Esophagus squamous epithelium (tissue), 5 donors: ENCODE measurements at places on chromosomes 4 and X.

DNA sequence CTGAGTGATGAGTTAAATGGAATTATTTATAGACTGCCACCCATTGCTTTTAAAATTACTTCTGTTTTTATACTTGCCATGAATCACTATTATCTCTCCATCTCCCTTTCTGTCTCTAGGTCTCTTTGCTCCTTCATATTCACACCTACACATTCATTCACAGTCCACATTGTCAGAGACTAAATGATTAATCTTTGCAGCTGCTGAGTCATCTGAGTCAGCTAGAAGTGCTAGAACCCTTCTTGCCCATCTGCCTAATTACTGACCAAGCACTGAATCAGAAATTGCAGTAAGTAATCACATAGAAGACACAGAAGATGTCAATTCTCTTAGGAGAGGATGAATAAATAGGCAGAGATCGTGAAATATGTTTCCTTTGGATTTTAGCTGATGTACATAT, 31.6 kb upstream of the RPS6KA6 start:
- DNase-seq = no peak

GRCh38 chr4:1361431-1361830, 14.4 kb downstream of the UVSSA start:
- DNase-seq = no peak

DNA sequence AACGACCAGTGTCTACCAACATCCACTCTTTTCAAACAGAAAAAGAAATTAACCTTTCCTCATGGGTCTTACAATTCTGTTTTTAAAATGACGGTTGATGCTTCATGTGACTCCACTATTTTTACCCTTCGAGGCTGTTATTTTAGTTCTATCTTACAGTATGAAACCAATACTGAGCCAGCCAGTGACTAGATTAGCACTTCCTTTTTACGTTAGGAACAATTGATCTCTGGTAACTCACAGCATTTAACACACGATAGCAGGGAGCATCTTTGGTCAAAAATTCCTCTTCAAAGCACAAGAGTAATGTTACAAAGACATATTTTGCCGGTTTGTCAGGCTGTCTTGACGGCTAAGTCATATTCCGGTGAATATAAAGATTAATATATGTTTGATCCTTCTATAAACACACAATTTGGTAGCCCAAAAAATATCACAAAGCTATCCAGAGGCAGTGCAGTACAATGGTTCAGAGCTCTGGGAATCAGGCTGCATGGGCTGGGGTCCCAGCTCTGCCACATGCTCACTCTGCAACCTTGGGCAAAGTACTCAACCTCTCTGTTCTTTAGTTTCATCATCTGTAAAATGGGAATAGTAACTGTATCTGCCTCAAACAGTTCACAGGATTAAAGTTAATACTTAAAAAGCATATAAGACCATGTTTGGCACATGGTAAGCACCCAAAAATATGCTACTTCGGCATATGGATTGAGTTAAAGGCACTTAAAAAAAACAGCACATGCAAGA, 62.9 kb upstream of the TXK start:
- DNase-seq = no peak

GRCh38 chr4:151933122-151933827, 172.5 kb upstream of the GATB start:
- DNase-seq = no peak

- DNase-seq = no peak
Measured at GRCh38 chrX:118807151-118808017, 16.2 kb upstream of the ZCCHC12 start.

- no peak for DNase-seq
Measured at GRCh38 chr4:140884431-140885058, 128.4 kb upstream of the TBC1D9 start.

DNA sequence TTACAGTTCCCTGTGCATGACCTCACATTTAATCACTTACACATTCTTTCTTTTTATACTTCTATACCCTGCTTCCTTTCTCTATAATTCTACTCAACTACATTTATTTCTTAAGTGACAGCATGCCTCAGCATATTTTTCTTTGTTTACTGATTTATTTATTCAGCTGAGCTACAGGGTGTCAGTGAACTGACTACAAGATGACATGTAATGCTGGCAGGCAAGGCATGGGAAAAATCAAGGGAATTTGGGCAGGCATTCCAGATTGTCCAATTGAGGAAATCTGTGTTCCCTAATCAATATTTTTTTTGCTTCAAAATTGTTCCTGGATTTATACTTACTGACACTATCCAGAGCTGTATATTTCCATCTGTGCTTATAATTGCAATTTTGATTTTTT, 875.5 kb downstream of the C4orf33 start:
- no peak for DNase-seq
